Stimulated activated CD4-positive, alpha-beta T cell treated with anti-CD3 and anti-CD28 coated beads, Interleukin-12 subunit alpha, Interleukin-12 subunit beta, amount 100 ng/mL, for 4 hours (primary cell): ENCODE measurements at places on chromosomes 5 and 9.

GRCh38 chr5:79630444-79630843, 18.2 kb downstream of the TENT2 start:
- DNase-seq, result no peak

DNA sequence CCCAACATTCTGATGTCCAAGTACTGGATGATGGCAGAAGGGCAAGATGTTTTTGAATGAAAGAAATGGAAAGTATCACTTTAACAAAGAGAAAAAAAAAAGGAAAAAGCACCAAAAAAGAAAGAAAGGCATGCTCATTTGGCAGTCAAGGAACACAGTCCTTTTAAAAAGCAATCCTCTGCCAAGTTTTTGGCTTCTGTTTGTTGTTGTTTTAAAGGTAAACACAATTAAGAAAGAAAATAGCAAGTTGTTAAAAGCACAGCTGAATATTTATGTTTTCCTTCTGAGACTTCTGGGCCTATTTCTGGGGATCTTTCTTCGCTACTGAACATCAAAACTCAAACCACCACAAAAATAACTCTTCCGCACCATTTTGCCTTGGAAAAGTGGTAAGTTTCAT, 162.1 kb downstream of the TRPM3 start:
- DNase-seq, result no peak

GRCh38 chr5:153623124-153623523, 132.7 kb downstream of the GRIA1 start:
- no peak for DNase-seq

DNA sequence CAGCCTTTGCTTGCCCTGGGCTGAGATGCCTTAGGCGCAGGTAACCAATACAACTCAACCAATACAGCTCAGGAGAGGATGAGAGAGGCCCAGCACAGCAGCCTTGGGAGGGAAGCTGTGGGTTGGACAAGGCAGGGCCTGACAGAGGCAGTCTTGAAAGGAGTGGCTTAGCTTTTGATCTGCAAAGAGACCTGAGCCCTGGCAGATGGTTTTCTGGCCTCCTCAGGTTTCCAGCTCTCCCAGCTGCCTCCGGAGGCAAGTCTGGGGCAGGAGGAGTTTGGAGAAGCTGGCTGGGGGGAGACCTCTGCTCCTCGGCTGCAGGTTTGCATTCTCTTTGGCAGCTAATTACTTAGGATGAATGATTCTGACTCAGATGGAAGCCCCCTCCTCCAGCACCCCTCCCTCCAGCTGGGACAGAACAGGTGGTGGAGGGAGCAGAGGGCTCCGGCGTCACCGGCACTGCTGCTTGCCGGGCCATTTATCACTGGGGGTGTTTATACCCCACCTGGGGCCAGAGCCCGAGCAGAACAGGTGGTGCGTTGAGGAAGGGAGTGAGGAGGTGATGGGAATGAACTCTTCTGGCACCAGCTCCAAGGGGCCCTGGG, 50.8 kb downstream of the TSPAN17 start:
- no peak for DNase-seq

GRCh38 chr9:120175031-120175430, 404.9 kb downstream of the CDK5RAP2 start:
- no peak for DNase-seq

DNA sequence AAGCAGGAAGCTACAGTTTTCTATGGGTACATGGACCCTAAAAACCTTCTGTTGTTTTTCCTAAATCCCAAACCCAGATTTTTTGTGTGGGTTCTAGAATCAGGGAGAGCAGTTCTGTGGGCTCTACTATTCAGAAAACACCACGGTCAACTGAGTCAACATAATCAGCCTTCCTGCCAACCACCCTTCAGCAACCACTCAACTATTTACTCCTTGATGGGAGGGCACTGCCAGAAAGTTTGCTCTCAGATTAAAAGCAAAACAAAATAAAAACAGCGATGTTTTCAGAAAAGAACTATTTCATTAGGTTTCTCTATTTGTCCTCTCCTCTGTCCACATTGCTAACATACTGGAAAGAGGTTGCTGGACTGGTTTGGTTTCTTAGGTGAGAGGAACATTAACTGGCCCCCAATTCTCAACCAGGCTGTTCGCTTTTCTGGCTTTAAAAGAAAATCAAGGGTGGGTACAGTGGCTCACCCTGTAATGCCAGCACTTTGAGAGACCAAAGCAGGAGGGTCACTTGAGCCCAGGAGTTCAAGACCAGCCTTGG, 72.3 kb downstream of the GCNT1 start:
- no peak for DNase-seq

DNA sequence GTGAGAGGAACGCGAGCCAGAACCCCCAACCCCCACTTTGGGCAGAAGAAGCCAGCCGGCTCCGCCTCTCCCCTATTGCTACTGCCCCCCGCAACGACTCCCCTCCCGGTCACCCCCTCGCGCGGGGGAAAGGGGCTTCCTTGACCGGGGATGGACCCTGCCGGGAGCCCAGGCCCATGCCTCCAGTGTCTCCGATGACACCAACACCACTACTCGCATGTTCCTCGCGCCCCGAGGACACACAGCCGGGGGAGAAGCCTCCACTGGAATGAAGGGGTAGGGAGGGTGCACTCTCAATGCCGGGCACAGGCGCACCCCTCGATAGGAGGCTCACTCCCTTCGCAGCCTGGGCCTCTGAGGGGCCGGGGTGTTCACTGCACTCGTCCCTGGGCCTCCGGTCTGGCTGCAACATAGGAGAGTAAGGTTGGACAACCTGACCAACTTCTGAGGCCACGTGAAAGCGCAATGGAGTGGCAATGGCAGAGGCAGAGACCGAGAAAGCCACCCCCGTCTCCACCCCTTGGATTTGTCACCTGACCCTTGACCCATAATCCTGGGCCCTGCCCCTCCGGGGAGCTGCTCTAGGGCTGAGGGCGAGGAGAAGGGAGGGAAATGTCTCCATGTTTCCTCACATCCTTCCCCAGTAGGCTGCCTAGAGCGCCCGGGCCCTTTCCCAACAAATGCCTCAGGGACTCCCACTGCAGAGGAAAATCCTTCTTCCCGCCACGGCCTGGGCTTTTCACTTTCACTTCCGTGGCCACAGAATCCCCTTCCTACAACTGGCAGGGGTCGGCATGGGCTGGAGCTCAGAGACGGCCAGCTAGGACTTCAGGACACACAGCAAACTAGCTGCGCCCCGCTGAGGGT, 1.1 kb upstream of the CNTFR start:
- DNase-seq, result no peak

DNA sequence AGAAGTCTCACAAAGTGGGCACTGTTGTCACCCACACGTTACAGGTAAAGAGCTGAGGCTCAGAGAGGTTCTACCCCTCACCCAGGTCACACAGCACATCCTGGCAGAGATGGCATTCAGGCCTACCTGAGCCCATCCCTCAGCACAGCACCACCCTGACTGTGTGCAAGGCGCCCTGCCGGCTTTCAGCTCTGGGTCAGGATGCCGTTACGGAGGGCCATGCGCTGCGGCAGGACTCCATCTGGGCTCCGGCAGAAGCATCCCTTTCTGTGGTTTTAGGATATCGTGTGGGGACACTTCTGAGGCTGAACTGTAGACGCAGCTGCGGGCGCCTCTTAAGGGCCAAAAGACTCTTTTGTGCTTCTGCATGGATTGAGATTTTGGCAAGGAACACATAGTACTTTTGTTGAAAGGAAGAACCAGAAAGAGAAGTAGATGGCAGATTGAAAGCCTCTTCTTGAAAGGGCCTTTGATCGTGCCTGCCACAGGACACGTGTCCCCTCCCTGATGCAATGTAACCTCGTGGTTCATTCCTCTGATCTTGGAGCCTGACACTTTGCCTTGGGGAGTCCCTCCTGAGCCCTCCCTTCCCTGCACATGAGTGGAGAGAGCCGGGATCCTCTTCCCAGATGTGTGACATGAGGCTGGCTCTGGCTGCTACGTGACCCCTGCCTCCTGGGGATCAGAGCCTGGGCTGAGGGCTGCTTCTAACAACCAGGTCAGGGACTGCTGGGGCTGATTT, 31.3 kb downstream of the USP20 start:
- DNase-seq, result no peak

- no peak for DNase-seq
Measured at GRCh38 chr5:41291323-41291722, 78.0 kb upstream of the C6 start.

- no peak for DNase-seq
Measured at GRCh38 chr5:15620501-15620900, 120.5 kb downstream of the FBXL7 start.

- DNase-seq, result no peak
Measured at GRCh38 chr9:97475059-97475458, 26.4 kb upstream of the TMOD1 start.

DNA sequence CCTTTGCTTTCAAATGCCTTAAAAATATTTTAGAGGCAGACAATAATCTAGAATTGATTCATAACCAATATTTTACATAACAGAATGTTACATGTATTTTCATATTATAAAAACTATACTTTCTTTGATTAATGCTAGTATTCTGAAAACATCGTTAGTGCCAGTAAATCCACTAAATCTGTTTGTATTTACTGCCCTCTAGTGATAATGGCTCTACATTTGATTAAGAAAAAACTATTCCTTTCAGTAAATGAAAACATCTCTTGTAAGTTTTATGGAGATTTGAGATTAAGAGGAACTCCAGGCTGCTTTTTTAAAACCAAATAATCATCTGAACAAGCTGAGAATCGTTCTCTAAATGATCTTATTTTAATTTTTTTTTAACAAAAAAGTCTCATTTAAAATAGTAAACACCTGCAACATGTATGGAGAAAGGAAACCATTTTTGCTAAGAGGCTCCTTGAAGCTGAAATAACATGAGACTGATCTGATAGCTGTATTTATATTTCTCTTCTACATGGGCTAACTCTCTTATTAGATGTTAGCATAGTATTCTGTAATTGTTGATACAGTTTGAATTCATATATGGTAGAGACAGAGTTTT, 424.7 kb downstream of the RAB3C start:
- no peak for DNase-seq

DNA sequence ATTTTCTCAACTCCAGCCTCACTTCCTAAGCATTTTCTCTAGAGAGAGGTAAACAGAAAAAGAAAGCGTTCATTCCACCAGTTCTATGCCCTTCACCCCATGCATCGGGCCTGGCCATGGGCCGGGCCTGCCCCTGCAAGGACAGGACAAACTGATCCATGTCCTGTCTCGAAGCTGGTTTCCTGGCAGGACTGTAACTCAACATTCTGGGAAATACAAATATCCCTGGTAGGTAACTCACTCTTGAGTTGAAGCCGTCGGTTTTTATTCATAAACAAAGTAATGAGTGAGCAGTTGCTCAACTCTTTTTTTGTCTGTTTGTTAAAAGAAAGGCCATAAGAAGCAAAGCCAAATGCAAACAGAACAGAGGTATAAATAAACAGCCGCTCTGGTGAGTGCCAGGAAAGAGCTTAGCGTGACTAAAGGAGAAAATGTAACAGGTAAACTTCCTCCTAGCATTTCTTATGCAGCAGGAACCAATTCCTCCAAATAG, 64.4 kb upstream of the DNAH5 start:
- DNase-seq, result no peak

- no peak for DNase-seq
Measured at GRCh38 chr5:10875201-10875768, 114.3 kb upstream of the DAP start.

GRCh38 chr9:93093127-93093876, 2.7 kb upstream of the CARD19 start:
- DNase-seq, result no peak

DNA sequence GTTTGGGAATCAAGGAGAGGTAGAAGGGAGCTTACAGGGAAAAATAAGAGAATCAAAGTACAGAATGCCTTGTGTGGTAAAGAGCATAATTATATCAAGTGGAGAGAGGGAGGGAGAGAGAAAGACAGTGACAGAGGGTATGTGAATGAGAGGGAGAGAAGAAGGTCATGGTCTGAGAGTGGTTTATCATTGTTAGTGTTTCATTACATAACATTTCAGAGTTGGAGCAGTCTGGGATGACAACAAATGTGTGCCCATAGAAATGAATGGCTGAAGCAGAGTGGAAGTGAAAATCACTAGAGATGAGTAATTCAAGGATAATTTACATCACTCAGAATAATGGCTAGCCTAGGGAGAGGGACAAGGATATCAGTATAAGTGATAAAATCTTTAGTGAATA, 799.2 kb downstream of the TLE1 start:
- DNase-seq, result no peak

DNA sequence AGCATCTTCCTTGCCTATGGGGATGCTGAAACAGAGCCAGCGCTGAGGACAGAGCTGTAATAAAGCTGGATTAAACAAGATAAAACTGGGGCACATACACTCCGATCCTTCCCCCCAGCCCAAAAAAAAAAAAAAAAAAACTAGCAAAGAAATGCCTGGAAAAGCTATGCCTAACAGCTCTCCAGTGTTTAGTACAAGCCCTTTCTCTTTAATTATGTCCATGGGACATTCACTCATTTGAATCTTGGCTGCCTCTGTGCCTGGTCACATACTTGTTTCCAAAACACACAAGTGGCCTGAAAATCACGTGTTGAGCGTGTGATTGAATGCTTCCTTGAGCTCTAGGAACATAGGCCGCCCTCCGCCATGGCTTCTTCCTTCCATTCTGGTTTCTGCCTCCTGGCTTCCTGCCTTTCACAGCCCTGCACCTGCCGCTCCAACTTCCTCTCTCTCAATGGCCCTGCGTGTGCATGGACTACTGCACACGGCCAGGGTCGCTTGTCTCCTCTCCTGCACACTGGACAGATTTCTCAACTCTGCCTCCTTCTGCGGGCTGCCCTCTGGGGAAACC, 111.0 kb upstream of the RETREG1 start:
- no peak for DNase-seq

DNA sequence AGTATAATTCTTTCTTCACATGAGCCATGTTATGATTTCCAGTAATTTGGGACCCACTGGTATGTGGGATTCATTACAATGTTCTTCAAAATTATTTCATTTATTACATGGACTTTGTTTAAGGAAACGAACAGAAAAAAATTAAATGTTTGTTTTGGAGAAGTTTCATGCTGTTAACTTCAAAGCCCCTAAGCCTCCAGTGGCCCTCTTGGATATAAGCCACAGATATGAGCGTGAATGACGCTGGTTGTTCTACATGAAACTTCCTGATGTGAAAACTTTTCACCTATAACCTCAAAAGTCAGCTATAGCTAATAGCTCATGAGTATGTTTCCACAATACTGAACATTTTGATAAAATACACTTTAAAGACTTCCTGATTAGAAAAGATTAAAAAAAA, 334.2 kb downstream of the PDE4D start:
- no peak for DNase-seq

- no peak for DNase-seq
Measured at GRCh38 chr5:95619096-95619495, 791 bp upstream of the GPR150 start.

GRCh38 chr9:97046228-97046627, 7.3 kb upstream of the CTSV start:
- DNase-seq, result no peak

GRCh38 chr9:131464354-131465000, 38.2 kb upstream of the POMT1 start:
- DNase-seq, result no peak

- no peak for DNase-seq
Measured at GRCh38 chr5:45261125-45261524, 435.1 kb downstream of the HCN1 start.

DNA sequence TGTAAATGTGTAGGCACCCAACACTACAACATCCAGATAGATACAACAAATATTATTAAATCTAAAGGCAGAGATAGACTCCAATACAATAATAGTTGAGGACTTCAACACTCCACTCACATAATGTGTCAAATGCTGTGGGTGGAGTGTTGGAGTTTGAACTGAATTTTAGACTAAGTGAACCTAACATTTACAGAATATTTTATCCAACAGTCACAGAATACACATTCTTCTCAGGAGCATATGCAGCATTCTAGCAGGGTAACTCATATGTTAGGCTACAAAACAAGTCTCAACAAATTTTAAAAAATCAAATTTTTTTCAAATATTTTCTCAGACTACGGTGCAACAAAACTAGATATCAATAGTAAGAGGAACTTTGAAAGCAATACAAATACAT, 648.7 kb upstream of the CDH18 start:
- DNase-seq, result no peak
